Stimulated activated CD4-positive, alpha-beta T cell treated with anti-CD3 and anti-CD28 coated beads, TNF-alpha, amount 100 ng/mL, for 4 hours (primary cell): ENCODE measurements at places on chromosomes 11 and 22.

- no peak for DNase-seq
These were observed 21.3 kb downstream of the TNKS1BP1 start for GRCh38 chr11:57303280-57303989.

DNA sequence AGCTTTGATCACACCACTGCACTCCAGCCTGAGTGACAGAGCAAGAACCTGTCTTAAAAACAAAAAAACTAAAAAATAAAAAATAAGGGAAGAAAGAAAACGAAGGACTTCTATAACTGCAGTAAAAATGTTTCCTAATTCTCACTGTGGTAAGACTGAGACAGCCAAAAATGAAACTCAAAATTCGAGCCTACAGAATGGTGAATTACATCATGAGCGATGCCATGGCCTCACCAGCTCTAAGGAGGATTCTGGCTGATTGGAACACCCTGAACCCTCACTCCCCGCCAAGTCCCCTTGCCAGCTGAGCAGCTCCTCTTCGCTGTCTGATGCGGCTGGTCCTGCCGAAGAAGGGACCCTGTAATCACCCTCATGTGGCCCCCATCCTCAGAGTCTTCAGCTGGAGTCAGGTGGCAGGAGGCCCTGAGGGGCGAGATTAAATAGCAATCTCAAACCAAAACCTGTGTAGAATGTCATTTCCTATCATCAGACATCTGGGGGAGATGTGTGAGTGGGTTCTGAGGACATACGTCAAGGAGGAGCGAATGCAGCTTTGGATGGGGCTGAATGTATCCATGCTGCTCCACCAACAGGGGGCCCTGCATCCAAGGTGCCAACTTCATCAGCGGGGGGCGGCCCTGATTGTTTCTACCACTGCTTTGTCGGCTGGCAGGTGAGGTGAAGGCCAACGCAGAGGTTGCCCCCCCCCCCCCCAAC is 29.2 kb downstream of the PDGFB start:
- no peak for DNase-seq

DNA sequence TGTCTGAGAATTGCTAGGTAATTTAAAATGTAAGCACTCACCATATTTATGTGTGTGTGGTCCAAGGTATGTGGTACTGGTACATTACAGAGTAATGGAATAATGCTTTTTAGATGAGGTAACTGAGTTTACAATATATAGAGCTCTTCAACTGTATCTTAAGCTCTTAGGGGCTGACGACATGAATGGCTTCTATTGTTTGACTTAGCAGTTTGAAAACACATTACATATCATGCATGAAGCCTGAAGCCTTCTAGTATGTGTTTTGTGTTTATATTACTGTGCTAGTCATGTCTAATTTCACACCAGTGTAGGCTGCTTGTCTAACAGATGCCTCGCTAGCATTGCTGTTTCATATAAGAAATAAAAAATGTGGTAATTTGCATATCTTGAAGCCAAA is 37.2 kb downstream of the GAS2 start:
- DNase-seq = no peak

DNA sequence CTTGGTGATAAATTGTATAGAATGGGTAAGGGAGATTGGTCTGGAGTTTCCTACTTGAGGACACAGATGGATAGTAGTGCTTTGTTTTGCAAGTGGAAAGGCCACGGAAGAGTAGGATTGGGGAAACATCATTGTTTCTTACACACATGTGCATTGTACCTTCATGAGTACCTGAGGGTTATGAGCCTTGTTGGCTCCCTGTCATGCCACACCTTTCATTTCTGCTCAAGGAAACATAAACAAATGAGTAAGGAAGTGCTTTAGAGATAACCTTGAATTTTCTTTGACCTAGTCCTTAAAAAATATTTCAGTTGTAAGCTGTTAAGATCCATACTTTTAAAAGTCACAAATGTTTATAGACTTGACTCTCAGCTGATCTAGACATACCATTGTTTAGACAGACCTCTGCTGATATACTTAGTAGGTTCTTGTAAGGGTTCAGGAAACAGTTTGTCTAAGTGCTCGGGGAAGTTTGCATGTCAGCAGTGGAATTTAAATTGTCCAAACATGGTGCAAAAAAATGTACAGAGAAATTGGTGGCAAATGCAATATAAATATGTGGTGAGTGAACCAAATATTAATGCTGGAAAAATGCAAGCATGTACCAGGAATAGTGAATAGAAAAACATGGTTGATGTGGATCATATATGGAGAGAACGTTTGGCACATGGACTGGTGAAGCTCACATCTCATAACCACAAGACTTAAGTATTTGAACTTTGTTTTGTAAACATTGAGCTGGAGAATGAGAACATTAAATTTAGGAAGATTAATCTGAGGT is 40.9 kb downstream of the GAS2 start:
- no peak for DNase-seq

DNA sequence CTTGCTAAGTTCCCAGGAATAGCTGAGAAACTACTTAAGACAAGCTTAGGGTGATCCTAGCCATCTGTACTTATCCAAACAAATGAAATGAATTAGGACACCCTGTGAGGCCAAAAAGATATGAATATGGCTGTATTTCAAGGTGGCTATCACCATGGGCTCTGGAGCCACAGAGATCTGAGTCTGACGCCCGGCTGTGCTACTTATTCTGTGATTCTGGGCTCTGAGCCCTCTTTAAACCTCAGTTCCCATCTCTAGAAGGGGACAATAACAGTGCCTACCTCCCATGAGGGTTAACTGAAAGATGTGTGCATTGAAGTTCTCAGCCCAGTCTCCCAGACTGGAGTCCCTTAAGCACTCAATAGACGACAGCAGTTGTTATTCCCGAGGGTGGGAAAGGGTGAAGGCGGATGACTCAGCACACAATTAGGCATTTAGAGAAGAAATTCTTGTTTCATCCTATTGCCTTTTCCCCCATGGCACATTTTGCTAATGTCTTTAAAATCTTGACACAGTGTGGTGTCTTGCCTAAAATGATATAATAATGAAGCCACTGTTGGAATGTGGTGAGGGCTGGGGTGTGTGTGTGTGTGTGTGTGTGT is 132.5 kb downstream of the ADAMTS15 start:
- no peak for DNase-seq

DNA sequence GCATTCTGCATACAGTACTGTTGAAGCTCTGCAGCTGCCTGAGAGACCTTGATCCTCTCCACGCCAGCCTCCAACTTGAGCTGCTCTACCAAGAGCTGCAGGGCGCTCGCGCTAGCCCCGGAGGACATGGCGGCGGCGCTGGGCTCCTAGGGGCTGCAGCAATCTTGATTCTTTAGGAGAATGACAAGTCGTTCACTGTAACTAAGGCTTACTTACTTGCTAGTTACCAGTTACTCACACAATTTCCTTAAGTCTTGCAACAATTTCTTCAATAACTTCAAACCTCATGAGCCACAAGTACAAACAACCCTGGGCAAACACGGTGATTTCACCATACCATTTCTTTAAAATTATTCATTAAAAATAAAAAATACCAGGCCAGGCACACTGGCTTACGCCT is 21.9 kb downstream of the SBF2 start:
- no peak for DNase-seq

GRCh38 chr22:39959640-39960447 is at the start of gene TMA7B:
Gene TMA7B (plus strand): TSS chr22:39960397. CDS start chr22:39964375, 3,978 bp downstream.
- no peak for DNase-seq

- DNase-seq = no peak
These were observed 4.9 kb downstream of the TKFC start for GRCh38 chr11:61337706-61338470.

GRCh38 chr22:30183271-30183670 is 63.3 kb downstream of the LIF start:
- DNase-seq = no peak

DNA sequence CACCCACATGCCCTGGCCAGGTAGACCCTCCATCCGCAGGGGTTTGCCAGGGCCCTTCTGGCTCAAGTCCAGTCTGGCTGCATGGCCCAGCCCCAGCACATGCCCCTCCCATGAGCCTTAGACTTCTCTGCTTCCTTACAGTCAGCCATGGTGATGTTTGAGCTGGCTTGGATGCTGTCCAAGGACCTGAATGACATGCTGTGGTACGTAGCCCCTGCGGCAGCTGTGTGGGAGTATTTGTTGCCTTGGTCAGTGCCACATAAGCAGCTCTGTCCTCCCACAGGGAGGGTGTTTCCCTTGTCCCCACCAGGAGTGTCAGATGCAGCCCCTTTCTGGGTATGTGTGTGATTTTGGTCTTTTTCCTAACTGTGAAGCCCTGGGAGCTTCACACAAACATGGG is 17.5 kb downstream of the CDC45 start:
- DNase-seq = no peak

DNA sequence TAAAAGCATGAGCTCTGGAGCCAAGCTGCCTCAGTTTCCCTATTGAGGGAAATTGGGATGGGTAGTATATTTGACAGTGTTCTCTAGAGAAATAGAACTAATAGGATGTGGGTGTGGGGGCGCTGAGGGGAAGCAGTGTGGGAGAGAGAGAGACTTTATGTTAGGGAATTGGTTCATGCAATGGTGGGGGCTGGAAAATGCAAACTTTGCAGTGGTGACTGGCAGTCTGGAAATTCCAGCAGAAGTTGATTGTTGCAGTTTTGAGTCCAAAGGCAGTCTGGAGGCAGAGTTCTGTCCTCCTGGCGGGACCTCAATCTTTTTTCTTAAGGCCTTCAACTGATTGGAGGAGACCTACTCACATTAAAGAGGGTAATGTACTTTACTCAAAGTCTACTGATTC is 59.4 kb upstream of the SYT13 start:
- no peak for DNase-seq

GRCh38 chr22:34798605-34799004 is 267.4 kb upstream of the ISX start:
- DNase-seq = no peak

DNA sequence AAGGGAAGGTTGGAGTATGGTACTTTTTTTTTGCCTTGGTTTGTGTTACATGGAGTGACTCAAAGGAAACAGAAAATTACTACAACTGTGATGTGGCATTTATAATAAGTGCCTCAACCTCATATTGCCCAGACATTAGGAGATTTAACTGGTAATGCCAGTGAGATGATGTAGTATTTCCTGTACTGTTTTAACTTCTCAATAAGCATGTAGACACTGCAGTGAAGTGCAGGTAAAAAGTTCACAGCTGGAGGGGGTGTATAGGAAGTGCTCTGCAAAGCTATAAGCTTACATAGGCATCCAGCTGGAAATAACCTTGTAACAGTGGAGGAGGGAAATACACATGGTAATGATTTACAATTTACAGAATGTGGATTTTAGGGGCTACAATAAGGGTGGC is 138.2 kb upstream of the MTMR2 start:
- DNase-seq = no peak

DNA sequence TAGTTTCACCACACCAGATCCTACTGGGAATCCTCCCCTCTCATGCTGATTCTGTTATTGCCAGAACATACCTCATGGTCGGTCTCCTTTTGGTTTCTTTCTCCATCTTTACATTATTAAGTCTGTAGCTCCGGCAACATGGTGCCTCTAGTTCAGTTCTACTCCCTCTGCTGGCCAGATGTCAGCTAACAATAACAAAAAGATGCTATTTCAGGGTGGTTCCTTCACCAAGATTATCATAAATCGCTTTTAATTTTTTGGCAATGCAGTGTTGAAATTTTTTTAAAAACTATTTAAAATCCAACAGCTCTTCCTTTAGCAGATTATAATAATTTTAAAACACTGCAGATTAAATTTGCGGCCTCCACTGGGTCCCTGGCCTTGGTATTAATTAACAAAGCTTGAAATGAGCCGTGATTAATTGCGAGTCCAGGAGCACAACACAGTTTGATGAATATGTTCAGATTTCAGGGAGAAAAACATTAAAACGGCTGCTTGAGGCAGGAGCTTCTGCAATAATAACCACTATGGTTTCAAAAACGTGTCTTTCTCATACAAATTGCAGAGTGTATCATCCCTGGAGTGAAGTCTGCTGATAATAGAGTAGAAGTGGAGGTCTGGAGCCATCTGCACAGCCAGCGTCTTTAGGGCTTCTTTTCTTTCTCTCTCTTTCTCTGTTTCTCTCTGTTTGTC is 492.9 kb upstream of the KIRREL3 start:
- no peak for DNase-seq

- no peak for DNase-seq
These were observed 2.1 kb upstream of the NADSYN1 start for GRCh38 chr11:71450939-71451338.

DNA sequence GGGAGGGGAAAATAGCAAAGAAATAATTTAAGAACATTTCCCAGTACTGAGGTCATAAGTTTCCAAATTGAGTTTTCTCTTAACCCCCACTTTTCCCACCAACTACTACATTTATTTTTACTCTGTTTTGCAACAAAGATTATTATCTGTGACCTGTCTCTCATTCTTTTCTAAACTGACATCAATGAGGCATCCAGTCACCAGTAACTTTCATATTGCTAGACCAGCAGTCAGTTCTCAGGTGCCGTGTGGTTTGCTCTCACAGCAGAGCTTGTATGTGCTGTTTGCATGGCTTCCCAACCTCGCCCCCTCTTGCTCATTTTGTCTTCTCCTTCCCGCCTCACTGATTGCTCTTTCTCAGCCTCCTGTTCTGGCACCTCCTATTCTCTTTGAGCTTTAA is 1091.3 kb downstream of the TBC1D22A start:
- DNase-seq = no peak

DNA sequence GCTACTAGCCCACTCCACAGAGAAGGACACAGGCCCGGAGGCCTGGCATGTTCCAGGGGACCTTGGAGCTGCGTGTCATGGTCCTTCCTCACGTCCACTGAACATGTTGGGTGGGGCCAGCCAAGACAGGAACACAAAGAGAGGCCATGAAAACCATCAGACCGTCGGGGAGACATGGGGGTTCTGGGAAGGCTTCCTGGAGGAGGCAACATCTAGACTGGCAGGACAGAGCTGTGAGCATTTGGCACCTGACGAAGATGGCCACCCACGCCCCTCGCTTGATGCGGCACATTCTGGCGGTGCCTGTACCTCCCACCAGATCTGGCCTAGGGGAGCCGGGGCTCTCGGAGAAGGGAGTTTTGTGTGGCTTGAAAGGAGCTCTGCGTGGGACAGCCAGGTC is 24.7 kb upstream of the ARHGAP8 start:
- DNase-seq = no peak

GRCh38 chr11:130721736-130722135 is 194.5 kb downstream of the SNX19 start:
- no peak for DNase-seq

DNA sequence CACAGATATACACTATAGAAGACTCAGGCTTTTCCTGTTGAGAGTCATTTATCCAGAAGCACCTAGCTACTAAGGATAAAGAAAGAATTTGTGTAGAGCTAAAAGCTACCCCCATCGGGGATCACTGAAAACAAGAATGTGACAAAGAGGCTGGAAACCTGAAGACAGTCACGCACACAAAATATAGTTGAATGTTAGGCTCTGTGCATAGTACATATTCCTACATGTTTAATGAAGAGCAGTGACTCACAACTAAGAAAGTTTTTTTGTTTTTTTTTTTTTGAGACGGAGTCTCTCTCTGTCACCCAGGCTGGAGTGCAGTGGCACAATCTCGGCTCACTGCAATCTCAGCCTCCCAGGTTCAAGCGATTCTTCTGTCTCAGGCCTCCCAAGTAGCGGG is 8.4 kb downstream of the OR10V1 start:
- DNase-seq = no peak

DNA sequence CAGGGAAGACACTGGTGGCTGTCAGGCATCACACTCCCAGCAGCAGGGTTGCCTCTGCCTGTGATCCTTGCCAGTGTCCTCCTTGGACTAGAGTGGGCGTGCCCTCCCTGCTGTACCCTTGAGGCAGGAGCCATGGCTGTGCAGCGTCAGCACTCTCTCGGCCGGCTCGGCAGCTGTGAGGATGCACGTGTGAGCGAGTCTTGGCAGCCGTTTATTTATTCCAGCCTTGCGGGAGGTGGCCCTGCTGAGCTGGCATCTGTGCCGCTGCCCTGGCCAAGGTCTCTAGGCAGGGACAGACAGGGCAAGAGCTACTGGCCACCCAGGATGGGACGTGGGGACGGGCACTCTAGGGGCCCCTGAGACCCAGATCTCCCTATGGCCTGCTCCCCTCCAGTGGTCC is 33.9 kb downstream of the TSPAN4 start:
- no peak for DNase-seq
